ENCODE measurements at places on chromosomes 3 and 15. TPM values are rescaled to one million over a fixed set of nuclear protein-coding genes. Genes with fewer than 3 reads are reported as not detected.

GRCh38 chr3:150251187-150252062 is 156.7 kb upstream of the TSC22D2 start:
- no peak for DNase-seq

GRCh38 chr15:66947471-66947870 is 117.9 kb upstream of the SMAD3 start:
- no peak for DNase-seq

DNA sequence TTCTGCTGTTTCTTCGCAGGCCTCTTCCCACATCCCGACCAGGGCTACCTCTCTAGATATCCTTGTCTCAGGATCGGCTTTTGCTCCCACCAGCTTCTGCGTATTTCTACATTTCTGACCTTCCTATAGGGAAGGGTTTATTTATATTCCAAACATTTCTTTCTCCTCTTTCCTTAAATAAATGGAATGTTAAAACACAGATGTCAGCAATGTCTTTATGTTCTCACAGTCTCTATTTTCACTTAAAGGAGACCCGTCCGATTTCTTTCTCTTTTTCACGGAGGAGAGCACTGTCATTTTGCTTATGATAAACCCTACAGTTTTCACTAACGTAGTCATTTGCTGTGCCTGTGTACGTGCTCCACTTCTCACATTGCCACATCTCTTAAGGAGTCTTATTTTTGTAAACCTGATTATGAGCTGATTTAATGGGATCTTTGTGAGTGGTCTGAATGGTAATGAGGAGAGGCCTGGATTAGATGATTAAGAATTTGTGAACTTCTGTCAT is 630 bp downstream of the KIF15 start:
- DNase-seq = no peak

- DNase-seq = no peak
Measured at GRCh38 chr3:114205541-114205940, 26.7 kb upstream of the DRD3 start.

DNA sequence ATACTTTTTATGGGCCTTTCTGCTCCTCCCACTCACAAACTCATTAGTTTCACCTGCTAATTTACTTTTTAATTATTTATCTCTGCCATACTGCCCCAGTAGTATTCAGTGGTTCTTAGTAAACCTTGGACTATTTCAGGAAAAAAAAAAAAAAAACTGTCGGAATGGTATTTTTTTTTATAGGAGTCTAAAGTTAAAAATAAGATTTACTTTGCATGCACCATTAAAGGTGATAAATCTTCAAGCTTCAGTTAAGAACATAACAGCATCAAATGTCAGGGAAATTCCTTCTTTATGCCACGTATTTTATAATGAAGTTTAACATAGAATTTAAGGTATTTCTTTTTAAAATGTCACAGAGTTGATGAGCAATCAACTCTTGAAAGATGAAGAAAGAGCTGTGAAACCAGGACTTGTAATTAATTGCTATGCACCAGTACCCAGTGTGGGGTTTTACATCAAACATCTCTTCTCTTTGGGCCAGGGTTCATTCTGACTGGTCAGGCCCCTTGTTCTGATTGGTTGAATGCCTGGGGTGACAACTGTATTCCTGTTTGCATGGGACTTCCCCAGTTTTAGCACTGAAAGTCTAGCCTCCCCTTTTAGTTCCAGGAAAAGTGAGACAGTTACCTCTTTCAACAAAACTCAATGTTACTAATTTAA is 40.3 kb upstream of the PTPRG start:
- DNase-seq = no peak

DNA sequence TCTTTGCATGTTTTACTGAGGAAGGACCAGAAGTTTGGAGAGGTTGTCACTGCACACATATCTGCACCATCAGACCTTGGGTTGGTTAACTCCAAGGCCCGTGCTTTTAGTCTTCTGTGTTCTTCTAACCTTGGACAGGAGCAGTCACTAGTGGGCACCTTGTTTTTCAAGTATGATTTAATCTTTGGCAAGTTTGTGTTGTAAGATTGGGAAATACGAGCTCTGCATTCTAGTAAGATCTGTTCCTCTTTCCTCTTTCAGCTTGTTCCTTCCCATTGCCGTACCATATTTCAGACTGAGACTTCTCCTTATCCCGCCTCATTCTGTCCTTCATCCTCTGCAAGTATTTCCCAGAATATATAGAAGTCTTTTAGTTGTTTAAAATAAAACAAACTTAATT is 5.1 kb downstream of the TMOD2 start:
- no peak for DNase-seq

DNA sequence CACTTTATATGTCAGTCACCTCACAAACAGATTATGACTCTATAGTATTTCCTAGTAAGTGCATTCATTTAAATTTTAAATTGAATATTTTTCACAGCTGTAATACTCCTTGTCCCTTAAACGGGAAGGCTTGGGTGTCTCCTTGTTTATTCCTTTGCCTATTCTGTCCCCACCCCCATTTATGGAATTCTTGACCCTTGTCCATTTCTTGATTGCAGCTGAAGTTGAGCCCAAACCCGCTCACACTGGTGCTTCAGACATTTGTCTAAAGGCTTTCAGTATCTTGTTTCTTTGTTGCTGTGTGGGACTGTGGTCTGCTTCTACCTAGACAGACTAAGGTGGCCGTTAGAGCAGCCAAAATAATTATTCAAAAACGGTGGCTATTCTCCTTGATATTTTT is 449.7 kb downstream of the FOXP1 start:
- DNase-seq = no peak

GRCh38 chr15:82882273-82882928 is 70.1 kb downstream of the HOMER2 start:
- no peak for DNase-seq

Gene CHST13
- not detected for total RNA-seq

- DNase-seq = no peak
Measured at GRCh38 chr3:28322464-28322863, 26.1 kb upstream of the ZCWPW2 start.

DNA sequence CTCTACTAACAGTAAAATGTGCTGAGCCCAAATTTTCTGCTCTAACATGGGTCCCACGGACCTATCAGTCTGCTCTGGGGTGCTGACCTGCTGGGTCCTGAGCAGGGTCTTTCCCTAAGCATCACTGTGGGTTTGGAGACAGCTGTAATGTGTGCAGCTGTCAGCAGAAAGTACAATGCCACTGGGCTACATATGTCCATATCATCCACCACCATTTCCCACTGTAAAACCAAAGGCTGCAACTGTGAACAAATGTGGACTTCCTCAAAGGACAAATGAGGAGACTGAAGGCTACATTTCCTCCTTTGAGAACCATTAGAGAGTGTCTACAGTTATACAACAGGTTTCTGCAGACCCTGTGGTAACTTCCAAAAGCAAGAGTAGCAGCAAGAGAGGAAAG is 33.8 kb upstream of the IP6K2 start:
- DNase-seq = no peak

Data from ureter (tissue), 1 donor.